ENCODE measurements at places on chromosomes 5 and 9.

- no peak for DNase-seq
Measured at GRCh38 chr5:61624553-61625136, 292.6 kb downstream of the ZSWIM6 start.

GRCh38 chr5:7425830-7426229 is 29.9 kb downstream of the ADCY2 start:
- DNase-seq = no peak

- DNase-seq = no peak
Measured at GRCh38 chr5:173771121-173771724, 116.9 kb upstream of the CPEB4 start.

- no peak for DNase-seq
Measured at GRCh38 chr5:38468202-38468673, 88.2 kb downstream of the LIFR start.

DNA sequence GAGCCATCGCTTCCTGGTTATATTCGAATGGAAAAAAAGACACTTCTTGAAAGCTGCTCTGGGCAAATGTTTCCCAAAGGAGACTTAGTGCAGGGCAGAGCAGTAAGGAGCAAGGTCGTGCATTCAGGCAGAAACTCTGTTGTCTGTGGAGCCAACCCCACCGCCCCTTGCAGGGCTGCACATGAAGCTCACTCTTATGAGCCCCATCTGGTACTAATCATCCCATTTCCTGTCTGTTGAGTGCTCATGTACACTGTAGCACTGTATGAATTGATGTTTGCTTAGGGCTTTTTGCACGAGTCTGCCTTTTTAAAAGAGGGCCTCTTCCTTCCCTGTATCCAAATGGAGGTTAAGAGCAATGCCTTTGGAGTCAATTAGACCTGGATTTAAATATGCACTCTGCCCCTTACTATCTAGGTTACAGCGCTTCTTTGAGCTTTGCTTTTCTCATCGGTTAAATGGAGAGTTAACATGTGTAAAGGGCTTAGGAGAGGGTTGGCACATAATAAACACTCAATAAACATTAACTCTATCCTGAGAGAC is 25.4 kb downstream of the HMHB1 start:
- DNase-seq = peak; percentile 82

DNA sequence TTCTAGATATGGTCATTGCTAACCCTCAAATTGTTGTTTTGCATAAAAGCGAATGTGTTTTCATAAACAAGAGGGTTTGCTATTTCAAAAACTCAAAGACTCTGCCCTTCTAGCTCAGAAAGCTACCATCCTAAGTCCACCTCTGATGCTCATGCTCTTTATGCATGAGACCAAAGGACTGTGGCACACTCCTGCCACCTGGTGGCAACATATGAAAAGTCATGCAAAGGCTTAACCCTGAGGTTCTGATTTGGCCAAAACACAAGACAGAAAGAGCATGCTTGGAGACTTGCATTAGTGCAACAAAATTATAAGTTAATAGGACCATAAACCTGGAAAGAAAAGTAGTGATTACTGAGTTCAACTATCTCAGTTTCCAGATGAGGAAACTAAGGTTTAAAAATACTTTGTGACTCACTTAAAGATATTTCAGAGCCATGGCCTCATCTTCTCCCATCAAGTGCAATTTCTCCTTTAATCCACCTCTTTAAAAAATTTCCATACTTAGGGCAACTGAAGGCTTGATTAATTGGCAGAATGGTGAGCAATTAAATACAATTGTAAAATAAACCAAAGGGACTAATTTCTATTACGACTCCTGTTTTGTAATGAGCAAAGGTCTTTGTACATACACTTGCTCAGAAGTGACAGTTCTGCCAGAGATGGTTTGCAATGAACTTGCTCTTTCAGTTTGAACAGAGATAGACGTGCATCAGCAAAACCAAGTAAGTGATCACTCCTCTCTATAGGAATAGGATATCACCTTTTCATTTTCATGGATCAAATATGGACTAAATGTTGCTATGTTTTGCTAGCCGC is 110.7 kb upstream of the RAD23B start:
- peak; percentile 84 for DNase-seq

- DNase-seq = no peak
Measured at GRCh38 chr5:16617274-16617968, 624 bp upstream of the RETREG1 start.

DNA sequence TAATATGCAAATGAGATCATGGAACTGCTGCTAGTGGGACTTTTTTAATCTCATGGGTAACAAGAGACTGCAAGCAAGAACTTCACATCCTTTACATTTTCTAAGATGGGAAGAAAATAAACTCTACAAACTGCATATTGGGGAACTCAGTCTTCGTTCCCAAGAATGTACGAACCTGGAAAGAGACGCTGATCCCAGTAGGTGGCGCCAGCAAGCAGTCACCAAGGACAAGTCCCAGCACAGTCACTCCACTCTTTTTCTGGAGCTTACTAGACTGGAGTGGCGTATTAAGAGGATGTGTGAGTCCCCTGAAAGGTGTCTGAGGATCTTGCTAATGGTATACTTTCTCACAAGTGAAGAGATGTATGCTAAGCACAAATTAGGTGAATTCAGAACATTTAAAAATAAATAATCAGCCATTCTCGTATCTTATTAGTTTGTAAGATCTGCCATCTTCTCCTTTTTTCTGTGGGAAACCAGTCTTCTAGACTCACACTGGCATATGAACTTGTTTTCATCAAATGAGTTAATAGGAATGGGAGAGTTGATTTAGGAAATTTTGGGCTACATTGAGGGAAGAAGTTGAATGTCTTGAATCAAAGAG is 16.0 kb upstream of the PUM3 start:
- DNase-seq = peak; percentile 35

- DNase-seq = no peak
Measured at GRCh38 chr5:158039911-158040347, 181.0 kb upstream of the CLINT1 start.

DNA sequence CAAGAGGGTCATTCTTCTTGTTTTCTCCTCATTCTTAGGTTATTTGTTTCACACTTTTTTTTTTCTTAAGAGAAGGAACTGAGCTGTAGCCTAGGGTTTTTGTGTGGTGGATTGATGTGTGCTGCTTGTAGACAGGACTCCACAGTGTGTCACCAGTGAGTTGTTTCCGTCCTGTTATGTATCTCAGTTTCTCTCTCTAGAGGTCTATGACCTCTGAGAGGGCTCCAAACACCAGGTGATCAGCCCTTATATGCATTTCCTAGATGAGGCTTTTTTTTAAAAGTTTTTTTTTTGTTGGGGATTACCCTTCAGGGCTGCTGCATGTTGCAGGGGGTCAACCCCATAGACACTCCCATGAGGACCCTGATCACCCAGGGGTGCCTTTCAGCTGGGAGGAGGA is 124.2 kb upstream of the MAST4 start:
- no peak for DNase-seq

GRCh38 chr5:137490591-137490990 is 8.5 kb downstream of the SPOCK1 start:
- DNase-seq = no peak

DNA sequence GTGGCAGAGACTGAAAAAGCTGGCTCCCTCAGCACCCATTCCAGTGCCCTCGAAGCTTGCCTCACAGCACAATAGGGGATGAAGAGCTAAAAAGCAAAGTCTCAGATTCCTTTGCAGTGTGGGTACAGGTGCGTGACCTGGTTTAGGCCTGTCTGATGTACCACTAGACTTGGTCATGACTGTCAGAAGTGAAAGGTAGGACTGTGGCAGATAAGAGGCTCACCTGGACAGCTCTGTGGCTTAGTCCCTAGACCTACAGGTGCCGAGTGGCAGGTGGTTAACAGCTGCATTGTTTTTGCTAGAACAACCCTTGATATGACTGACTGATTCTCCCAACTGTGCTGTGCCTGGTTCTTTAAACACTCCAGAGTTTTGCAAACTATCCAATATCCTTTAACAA is 14.7 kb upstream of the SFXN1 start:
- no peak for DNase-seq

GRCh38 chr9:101030086-101030391 is 1.5 kb downstream of the PLPPR1 start:
- DNase-seq = no peak

- peak; percentile 16 for DNase-seq
Measured at GRCh38 chr5:42767491-42768105, 11.0 kb downstream of the CCDC152 start.

DNA sequence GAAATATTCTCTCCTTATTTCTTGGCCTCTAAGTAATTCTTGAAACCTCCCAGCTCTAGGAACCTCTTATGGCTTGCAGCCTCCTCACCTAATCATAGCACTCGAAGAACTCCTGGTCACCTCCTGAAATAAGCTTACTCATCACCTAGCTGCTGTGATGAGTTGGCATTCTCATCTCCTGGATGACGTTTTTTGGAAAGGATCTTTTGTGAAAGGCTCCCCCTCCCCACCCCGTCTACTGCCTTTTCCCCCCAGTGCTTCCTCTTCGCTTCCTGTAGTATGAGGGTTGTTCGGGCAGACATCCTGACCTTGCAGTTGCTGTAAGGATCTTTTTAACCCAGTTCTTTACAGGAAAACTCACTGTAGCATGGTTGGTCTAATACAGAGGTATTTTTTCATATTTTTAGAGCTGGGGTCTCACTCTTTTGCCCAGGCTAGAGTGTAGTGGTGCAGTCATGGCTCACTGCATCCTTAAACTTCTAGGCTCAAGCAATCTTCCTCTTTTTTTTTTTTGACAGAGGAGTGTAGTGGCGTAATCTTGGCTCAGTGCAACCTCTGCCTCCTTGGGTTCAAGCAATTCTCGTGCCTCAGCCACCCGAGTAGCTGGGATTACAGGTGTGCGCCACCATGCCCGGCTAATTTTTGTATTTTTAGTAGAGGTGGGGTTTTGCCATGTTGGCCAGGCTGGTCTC is 41.8 kb downstream of the ARHGAP26 start:
- DNase-seq = no peak

- DNase-seq = no peak
Measured at GRCh38 chr5:121596882-121597281, 254.8 kb upstream of the FTMT start.

GRCh38 chr5:28822071-28822470 is 1783.7 kb upstream of the CDH9 start:
- DNase-seq = no peak

DNA sequence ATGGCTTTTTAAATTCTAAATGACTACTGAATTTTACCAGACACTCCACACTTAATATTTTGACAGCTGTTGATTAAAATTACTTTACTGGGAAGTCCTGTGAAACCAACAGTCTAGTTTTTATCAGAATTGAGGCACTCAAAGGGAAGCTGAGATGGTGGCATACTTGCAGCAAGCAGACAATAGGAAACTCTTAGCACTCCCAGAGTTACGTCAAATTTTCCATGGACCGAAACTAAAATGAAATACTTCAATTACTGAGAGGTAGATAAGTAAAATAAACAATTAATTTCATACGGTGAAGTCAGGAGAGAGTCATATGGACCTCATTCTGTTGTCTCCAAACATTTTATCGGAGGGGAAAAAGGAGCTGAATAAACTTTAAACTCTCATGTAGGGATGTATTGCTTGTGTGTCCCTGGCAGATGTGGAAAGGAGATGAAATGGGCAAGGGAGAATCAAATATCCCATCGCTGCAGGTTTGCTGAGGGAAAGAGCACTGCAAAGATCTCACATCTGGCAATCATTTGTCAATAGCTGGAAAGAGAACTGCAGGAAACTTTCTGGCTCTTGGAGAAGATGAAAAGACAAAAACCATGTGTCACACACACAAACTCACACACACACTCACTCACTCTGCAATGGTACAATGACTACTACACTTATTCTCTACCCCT is 189.4 kb downstream of the BNC2 start:
- DNase-seq = peak; percentile 73

DNA sequence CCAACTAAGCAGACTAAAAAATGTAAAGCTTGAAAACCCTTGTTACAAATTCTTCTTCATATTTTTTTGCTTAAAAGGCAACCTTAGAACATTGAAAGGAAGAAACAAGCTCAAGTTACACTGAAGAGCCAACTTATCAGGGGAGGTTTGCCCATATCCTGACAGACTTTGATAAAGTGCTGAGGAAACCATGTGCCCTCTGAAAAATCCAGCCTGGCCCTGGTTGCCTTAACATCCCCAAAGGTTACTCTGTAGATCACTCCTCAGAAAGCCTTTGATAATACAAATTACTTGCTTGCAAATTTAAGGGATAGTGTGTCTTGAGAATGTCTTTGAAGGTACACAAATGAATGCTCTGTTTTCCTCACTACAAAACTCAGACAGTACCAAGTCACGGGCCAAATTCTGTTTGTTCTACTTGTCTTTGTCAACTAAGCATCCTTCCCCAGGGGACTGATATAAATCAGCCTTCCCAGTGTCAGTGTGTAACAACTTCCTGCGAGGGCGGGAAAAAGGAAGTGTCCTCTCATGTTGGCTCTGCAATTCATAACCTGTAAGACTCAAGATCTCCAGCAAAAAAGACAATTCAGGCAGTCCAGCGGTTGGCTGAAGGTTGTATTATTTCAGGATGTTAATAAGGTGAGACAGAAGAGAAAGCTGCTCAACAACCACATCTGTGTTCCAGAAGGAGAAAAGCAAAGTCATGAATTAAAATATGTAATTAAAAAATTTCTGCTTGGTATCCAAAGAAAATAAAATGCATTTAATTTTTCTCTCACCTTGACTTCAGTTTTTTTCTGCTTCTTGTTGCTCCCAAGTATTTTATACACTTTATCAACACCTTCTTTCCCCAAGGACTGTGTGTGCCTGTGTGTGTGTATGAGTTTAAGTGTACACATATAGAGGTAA is 199.9 kb downstream of the PIK3R1 start:
- no peak for DNase-seq

- DNase-seq = no peak
Measured at GRCh38 chr5:41527201-41527779, 16.9 kb upstream of the PLCXD3 start.

GRCh38 chr5:160159991-160160792 is 40.9 kb upstream of the PWWP2A start:
- no peak for DNase-seq

GRCh38 chr5:10989577-10990263 is 228.7 kb upstream of the DAP start:
- no peak for DNase-seq

GRCh38 chr5:152007653-152008335 is 83.1 kb upstream of the GLRA1 start:
- no peak for DNase-seq

- no peak for DNase-seq
Measured at GRCh38 chr5:159095866-159096242, 3.9 kb downstream of the EBF1 start.

DNA sequence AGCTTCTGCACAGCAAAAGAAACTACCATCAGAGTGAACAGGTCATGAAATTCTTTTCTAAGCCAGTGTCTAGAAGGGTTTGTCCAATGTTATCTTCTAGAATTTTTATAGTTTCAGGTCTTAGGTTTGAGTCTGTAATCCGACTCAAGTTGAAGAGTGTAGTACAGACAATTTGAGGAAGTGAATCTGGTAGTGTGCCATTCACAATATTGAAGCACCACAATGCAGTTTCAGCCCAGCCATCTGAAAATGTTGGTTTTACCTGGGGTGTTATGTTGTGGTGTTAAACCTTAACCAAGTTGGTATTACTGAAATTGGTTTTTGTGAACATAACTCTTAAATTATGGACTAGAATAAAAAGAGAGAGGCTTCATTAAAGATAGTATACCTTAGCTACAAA is 77.2 kb downstream of the ADAMTS16 start:
- no peak for DNase-seq

- peak; percentile 49 for DNase-seq
Measured at GRCh38 chr9:96383165-96383942, at the start of gene SLC35D2. Gene SLC35D2, minus strand, starts transcription at chr9:96383711. Its CDS starts 77 bp downstream, at chr9:96383634.

- DNase-seq = no peak
Measured at GRCh38 chr5:179680780-179681401, at the start of gene CBY3. Gene CBY3, minus strand, starts transcription at chr5:179681034. Its CDS starts 116 bp downstream, at chr5:179680918.

Measured in hindlimb muscle (tissue), 1 donor.